ENCODE measurements at places on chromosomes 1 and 21.

- DNase-seq, result peak; percentile 44
Measured at GRCh38 chr1:59232216-59232615, 64.7 kb upstream of the FGGY start.

- peak; percentile 55 for DNase-seq
Measured at GRCh38 chr1:13828454-13829151, 128.6 kb downstream of the PRDM2 start.

DNA sequence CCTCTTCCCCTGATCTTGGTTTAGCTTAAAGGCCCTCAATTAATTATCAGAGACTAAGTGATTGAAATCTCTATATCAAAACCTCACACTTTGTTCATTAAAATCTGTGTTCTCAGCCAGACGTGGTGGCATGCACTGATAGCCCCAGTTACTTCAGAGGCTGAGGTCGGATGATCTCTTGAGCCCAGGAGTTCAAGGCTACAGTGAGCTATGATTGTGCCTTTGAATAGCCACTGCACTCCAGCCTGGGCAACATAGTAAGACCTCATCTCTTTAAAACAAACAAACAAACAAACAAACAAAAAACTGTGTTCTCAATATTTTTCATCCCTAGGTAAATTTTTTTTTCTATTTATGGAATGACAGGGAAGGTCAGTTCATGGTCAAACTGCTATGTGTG lies 18.7 kb downstream of the TRMT13 start:
- DNase-seq, result no peak

GRCh38 chr1:151368393-151369301 lies 3.9 kb downstream of the SELENBP1 start:
- peak; percentile 67 for DNase-seq

DNA sequence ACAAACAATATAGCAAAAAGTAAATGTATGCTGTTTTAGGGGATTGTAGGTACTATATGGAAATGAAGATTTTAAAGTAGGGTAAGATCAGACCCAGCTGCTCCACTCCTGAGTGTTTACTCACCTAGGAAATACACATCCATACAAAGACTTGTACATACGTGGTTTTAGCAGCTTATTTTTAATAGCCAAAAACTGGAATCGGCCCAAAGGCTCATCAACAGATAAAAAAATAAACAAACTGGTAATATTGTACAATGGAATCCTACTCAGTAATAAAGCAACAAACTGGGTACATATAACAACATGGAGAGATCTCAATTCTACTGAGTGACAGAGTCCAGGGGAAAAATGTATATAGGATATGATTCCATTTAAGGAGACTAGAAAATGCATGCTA lies 179.2 kb upstream of the TMEM51 start:
- DNase-seq, result no peak

- no peak for DNase-seq
Measured at GRCh38 chr1:153679337-153680119, 1.0 kb downstream of the NPR1 start.

DNA sequence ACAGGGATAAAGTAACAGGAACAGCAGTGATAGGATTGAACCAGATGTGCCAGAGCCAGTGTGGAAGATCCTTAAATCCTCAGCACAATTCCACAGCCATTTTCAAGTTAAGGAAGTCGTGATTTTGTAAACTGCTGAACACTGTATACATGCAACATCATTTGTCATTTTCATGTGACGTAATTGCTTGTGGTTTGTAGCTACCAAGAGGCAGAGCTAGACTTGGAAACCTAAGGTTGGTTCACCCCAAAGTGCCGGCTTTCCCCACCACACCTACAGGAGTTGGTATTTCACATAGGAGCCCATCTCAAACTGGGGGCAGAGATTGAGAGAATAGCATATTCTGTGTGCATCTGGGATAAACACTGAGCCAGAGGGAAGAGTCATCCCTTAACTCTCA lies 113.9 kb downstream of the CAPN8 start:
- no peak for DNase-seq

All from NCI-H510A (cell line).